Activated naive CD4-positive, alpha-beta T cell treated with anti-CD3 and anti-CD28 coated beads, Interleukin-2, amount 10 ng/mL, durations not matched to agents 5 hours and 36 hours (primary cell): ENCODE measurements at places on chromosomes 12 and 14. TPM values are rescaled to one million over a fixed set of nuclear protein-coding genes. Genes with fewer than 3 reads are reported as not detected.

Gene OR6C76
- total RNA-seq = not detected

Gene PTCSC3
- not detected for total RNA-seq

Gene PMEL
- total RNA-seq = not detected

Gene PARP2
- total RNA-seq = 25.2 TPM

Gene PPTC7
- total RNA-seq = 28.9 TPM

Gene CD163
- not detected for total RNA-seq

Gene ATXN2
- 36.7 TPM for total RNA-seq

Gene GPRC5D
- 0.83 TPM for total RNA-seq

Gene PPFIA2
- total RNA-seq = not detected

Gene INHBC
- not detected for total RNA-seq
